ENCODE measurements at places on chromosomes 6 and 20.

- DNase-seq: no peak
These were observed 809.6 kb downstream of the TENT5A start for GRCh38 chr6:80942911-80943310.

- DNase-seq: no peak
These were observed 236.0 kb upstream of the TENT5A start for GRCh38 chr6:81988446-81988845.

- no peak for DNase-seq
These were observed 80.6 kb downstream of the FNDC1 start for GRCh38 chr6:159249752-159250151.

GRCh38 chr20:43015566-43015965, 174.1 kb downstream of the PTPRT start:
- DNase-seq: no peak

- DNase-seq: no peak
These were observed 86.6 kb upstream of the TAB2 start for GRCh38 chr6:149230712-149231460.

GRCh38 chr6:27129095-27129815, 118.2 kb upstream of the PRSS16 start:
- no peak for DNase-seq

DNA sequence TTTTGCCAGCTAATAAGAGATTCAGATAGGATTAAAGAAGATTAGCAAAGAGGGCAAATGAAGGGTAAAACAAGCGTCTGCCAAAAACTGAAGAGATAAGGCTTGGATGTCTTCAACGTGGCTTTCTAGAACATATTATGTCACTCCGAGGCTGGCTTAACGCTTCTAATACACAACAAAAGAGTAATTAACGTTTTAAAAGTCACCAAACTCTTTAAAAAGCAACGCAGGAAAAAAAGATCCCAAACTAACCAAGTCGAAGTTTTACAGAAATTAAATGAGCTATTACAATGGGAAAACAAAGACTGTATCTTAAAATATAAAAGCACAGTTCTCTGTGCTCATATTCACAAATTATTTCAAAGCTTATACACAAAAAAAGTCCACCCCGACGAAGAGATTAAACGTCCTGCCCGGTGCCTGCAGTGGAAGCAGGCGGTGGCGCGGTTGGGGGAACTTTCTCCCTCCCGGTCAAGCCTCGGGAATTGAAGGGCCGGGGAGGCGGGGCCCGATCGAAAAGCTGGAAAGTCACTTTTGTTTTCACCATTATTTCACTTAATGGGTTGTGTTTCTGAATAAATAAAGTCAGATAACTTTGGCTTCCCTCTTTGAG, 1.2 kb downstream of the MAK start:
- DNase-seq: no peak

Data from central memory CD4-positive, alpha-beta T cell (primary cell).